ENCODE measurements at places on chromosomes 6 and 20.

- peak; percentile 65 for DNase-seq
Measured at GRCh38 chr20:62508641-62509051, 32.9 kb upstream of the GATA5 start.

DNA sequence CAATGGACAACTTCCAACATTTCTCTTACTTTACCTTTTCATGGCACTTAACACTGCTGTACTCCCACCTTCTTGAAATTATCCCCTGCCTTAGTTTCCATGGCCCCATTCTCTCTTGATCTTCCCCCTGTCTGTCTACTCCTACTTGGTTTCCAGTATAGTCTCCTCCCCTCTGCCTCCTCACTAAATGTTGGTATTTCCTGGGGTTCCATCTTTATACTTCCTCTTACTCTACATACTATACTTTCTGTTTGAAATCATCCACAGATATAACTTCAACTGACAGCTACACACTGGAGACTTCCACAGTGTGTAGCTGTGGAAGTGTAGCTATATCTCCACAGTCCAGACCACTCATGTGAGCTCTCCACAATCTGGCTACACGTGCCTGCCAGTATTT, 13.5 kb downstream of the ZHX3 start:
- DNase-seq = no peak

GRCh38 chr6:130517444-130517931, 151.7 kb downstream of the TMEM200A start:
- no peak for DNase-seq

DNA sequence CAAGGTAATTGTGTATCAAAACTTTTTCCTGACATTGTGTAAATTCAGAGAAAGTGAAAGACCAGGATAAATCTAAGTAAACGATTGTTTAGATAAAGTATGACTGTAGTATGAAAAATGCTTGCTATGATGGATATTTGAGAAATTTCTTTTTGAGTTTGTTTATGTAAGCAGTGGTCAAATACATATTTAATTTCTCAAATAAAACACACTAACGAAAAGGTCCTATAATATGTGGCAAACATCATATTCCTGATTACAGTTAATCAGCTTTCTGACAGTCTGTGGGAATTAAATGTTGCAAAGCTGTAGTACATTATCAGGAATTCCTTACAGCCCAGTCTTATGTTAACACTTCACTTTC, 636.9 kb downstream of the MMUT start:
- DNase-seq = no peak

GRCh38 chr6:73514746-73515110, 6.1 kb downstream of the EEF1A1 start:
- DNase-seq = no peak

GRCh38 chr6:81792826-81793225, 40.3 kb upstream of the TENT5A start:
- DNase-seq = no peak

DNA sequence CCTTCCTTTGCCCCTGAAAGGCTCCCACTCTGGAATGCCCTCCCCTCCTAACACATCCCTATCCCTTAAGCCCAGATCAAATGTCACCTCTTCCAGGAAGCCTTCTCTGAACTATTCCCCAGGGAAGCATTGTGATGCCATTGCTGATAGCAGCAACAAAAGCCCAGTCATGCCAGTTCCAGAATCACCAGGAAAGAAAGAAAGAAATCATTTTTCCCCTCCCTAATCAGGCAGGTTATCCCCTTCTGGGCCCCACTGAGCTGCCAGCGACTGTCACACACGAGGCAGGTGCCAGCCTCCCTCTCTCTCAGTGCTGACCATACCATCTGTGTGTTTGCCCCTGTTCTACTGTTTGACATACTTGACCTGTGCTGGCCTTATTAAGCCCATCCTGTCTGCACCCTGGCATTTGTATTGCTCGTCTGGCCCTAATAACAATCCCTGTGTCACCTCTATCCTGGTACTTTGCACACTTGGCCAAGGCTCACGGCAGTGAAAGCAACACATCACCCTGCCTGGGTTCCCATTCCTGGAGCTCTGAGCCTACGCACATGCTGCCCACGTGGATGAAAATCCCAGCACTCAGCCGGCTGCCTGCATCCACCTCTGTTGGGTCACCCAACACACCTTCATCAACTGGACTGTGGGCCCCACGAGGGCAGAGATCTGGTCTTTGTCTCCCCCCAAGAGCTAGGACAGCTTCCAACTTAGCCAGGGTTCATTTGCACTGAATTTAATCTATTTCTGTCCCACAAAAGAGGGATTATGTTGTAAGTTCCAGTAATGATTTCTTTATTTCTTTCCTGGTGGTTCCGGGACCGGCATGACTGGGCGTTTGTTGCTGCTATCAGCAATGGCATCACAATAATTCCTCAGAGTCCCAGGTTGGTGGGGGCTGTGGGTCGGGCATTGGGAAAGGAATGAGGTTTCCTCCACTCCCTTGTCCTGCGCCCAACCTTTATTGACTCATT, 5.3 kb upstream of the BPIFB1 start:
- no peak for DNase-seq

- no peak for DNase-seq
Measured at GRCh38 chr6:47028835-47029360, 13.2 kb downstream of the ADGRF1 start.

- DNase-seq = no peak
Measured at GRCh38 chr6:104252276-104252675, 607.4 kb downstream of the HACE1 start.

GRCh38 chr20:64082820-64083377, 1.3 kb downstream of the LKAAEAR1 start:
- DNase-seq = no peak

DNA sequence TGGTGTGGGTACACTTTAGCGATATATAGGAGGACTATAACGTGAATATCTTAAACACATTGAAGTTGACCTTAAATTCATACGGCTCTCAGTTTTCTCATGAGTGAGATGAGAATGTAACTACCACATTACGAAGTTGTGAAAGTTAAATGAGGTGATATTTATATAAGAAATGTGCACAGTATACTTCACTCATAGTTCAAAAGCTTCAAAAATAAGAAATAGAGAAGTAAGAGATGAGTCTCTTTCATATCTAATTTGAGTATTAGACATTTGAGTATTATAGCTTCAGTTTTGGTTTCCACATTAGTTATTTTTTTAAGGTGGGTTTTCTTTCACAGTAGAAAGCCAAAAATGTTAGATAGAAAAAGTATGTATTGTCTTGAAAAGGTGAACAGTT, 183.3 kb downstream of the NKAIN2 start:
- DNase-seq = no peak

DNA sequence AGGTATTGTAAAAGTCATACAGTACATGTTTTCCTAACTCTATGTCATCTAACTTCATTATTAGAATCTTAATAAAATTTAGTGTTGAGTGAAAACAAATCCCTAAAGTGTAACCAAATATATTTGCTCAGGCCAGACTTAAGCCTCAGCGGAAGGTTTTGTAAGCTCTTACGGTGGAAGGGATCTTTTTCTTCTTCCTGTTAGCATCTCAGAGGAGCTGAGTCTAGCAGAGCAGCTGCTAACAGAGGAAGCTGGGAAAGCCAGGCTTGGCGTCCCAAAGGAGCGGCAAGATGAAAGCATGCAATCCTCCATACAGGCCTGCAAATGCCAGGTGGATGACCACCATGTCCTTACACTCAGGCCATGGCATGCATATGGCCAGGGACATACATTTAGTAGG, 72.4 kb downstream of the ADTRP start:
- no peak for DNase-seq

DNA sequence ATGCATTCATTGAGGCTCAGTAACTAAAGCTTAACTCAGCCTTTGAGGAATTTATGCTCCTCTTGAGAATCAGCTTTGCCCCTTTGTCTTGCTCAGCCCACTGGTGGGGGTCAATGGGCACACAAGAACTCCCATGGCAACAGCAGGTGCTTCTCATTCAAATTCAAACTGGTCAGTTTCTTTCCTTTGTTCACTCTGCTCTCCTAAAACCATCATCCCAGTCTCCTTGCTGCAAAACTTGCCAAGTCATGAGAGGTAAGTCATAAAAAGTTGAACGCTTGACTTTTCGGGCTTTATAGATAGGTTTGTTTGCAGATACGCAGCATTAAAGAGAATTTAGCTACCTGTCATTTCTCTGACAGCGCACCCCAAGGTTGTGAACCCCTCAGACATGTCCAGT, 146.8 kb downstream of the TFAP2A start:
- DNase-seq = no peak

DNA sequence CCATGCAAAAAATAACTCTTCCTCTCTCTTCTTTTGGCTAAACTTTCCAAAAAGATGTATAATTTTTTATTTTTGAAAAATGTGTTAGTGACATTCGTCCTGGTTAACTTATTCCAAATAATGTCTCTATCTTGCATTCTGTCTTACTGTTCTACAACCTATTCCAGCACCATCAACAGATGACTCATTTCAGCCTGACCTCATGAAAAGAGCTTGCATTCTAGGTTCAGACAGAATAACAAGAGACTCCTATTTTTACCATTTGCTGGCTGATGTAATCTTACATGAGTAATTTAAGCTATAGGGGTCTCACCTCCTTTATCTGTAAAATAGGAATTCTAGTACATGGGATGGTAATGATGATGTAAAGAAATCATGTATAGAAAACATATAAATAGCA, 109.0 kb downstream of the FUT9 start:
- no peak for DNase-seq

- DNase-seq = no peak
Measured at GRCh38 chr6:90144396-90144795, 152.2 kb downstream of the BACH2 start.

- DNase-seq = no peak
Measured at GRCh38 chr6:122604676-122605075, 5.5 kb upstream of the PKIB start.

- no peak for DNase-seq
Measured at GRCh38 chr20:50197463-50198179, 7.0 kb downstream of the CEBPB start.

GRCh38 chr20:24960302-24960801, 11.3 kb downstream of the CST7 start:
- no peak for DNase-seq

DNA sequence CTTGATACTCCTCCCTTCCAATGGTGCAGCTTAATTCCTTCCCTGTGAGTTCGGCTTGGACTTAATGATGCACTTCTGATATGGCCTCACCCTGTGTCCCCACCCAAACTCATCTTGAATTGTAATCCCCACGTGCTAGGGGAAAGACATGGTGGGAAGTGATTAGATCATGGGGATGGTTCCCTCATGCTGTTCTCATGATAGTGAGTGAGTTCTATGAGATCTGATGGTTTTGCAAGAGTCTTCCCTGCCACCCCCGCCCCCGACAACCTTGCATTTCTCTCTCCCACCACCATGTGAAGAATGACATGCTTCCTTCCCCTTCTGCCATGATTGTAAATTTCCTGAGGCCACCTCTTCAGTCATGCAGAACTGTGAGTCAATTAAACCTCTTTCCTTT, 50.3 kb upstream of the HLA-G start:
- no peak for DNase-seq

- DNase-seq = no peak
Measured at GRCh38 chr6:142686507-142686887, 258.5 kb downstream of the HIVEP2 start.
